ENCODE measurements at places on chromosomes 3 and 15. TPM values are rescaled to one million over a fixed set of nuclear protein-coding genes. Genes with fewer than 3 reads are reported as not detected.

Gene ARRDC4
- total RNA-seq = 8.5 TPM

Gene GABRR3
- not detected for total RNA-seq

Gene TASOR
- 21.9 TPM for total RNA-seq

Gene DIS3L
- 32.3 TPM for total RNA-seq

Gene KBTBD12
- total RNA-seq = not detected

Gene GOLGA8S
- total RNA-seq = 0.22 TPM

All from right lobe of liver (tissue), 6 donors.